ENCODE measurements at places on chromosomes 6 and 20.

GRCh38 chr20:45970646-45971424 is 1.2 kb downstream of the ZNF335 start:
- peak; percentile 36 for DNase-seq

DNA sequence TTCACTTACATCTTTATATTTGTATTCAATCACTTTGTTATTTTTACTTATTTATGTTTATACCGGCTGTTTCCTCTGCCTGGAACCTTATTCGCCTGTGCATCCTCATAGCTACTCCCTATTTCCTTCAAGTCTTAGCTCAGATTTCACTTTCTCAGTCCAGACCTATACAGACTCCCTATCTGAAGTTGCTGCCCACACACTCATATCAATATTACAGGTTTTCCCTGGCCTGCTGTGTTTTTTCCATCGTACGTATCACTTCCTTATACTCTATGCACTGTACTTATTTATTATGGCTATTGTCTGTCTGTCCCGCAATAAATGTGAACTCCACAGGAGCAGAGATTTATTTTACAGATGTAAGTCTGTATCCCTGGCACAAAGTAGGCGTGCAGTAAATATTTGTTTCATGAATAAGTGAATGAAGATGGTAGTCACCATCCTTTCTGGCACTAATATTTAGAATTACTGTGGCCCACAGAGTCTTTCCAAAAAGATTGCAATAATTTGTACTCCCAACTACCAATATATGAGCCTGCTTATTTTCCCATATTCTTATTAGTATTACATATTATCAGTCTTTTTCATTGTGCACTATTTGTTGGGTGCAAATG is 64.9 kb downstream of the TNFAIP3 start:
- no peak for DNase-seq

- no peak for DNase-seq
Observed at GRCh38 chr20:8414586-8415274, 282.7 kb downstream of the PLCB1 start.

DNA sequence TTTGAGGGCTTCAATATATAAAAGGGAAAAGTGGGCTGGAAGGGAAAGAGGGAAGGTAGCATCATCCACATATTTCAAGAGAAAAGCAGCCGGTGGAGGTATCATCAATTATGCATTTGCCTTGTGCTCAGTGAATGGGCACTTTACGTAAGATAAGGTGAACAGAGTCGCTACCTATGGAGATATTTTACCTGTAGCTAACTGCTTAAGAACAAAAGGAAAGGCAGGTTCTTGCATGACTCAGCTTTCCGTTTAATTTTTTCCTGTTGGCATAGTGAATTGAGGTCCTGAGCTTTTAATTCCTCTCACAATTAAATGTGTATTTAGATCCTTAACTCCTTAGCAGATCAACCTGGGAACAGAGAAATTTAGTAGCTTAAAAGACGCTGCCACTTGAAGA is 25.5 kb upstream of the PLCB4 start:
- no peak for DNase-seq

- DNase-seq = no peak
Observed at GRCh38 chr6:5509106-5509505, 247.8 kb downstream of the FARS2 start.

- peak; percentile 20 for DNase-seq
Observed at GRCh38 chr6:137823826-137824555, 43.1 kb upstream of the TNFAIP3 start.

- no peak for DNase-seq
Observed at GRCh38 chr20:1281279-1282057, 15.4 kb downstream of the SNPH start.

- DNase-seq = no peak
Observed at GRCh38 chr20:40844332-40844731, 155.3 kb upstream of the MAFB start.

DNA sequence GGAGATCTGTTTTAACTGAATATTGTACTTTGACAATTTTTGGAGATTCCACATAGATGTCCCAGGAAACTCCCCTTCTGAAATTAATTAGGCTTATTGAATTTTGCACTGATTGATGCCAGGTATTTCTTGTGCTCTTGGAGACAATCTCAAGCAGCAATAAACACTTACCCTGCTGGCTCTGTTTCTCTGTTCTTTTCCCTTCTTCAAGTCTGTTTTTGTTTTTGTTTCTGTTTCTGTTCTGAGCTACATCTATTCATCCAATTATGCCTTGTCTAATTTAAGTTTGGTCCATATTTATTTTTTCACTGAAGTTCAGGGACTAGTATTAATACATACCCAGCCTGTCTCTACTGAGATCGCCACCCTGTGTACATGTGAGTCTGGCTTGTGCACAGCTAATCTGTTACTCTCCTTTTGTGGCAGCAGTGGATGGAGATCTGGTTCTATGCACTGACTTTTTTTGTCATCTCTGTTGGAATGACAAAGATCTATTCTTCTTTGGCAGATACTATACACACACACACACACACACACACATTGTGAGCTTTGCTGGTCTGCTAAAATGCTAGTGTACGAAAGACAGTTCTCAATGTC is 51.9 kb downstream of the IL22RA2 start:
- no peak for DNase-seq

DNA sequence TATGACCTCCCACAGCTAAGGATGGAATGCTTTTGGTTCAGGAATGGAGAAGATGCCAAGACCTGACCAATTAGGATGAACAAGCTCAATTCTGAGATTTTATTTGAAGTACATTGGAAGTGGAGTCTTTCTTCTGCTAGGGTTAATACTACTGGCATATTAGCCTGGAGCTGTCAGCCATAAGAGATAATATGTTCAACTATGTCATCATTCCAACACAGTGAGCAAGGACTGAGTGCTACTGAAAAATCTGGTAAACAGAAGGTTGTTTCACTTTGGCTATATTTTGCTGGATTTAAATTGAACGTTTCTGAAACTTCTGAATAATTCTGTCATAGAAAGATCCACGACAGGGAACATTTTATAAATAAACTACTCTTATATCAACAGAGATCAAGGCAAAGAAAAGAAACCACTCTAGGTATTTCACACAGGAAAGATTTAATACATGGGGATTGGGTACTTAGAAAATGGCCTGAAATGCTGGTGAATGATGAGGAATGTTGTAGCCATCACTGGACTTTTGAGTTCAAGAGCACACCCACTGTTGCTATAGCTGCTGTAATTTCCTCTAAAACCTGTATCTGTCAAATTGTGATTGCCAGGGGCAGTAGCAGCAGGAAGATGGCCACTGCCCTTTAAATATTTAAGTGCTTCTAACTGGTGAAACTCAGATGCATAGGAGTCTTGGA is 200.5 kb downstream of the PLCB4 start:
- no peak for DNase-seq

GRCh38 chr6:6581054-6581453 is 7.5 kb upstream of the LY86 start:
- DNase-seq = no peak

GRCh38 chr6:31114970-31115849 is 610 bp downstream of the PSORS1C1 start:
- no peak for DNase-seq

DNA sequence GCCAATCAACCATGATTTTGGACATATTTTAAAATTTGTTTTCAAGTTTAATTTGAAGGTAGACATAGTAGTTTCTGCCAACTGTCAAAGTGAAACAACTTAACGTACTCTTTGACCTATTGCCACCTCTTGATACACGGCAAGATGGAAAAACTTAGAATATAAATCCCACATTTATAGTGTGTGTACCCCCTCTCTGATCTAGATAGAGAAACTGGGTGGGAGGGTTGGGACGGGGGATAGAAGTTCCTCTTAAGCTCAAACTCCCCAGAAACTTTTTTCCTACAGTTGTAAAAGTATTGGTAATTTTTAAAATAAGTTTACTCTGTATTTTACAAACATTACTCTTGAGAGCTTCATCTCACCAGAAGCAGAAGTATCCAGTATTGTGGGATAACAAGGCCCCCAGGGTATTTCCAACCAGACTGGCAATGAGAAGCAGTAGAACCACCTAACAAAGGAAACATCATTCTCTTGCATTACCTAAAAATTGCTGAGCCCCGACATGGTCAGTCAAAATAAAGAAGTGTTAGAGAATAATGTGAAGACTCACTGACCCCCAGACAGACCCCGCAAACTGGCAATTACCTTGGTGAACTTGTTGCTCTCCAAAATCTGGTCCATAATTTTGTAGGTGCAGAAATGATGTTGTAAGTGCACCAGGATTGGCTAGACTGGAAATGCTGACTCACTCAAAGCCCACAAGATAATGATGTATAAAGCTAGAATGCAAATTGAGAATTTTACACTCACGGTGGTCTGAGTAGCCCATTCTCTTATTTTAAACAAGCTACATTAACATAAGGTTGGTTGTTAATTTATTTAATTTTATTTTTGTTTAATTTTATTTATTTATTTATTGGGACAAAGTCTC is 74.7 kb upstream of the TNFAIP3 start:
- DNase-seq = no peak

Data from activated gamma-delta T cell (primary cell).